ENCODE measurements at places on chromosomes 7 and 10.
A peak's percentile ranks its signal among the peaks of the same experiment; 100 is the strongest.

DNA sequence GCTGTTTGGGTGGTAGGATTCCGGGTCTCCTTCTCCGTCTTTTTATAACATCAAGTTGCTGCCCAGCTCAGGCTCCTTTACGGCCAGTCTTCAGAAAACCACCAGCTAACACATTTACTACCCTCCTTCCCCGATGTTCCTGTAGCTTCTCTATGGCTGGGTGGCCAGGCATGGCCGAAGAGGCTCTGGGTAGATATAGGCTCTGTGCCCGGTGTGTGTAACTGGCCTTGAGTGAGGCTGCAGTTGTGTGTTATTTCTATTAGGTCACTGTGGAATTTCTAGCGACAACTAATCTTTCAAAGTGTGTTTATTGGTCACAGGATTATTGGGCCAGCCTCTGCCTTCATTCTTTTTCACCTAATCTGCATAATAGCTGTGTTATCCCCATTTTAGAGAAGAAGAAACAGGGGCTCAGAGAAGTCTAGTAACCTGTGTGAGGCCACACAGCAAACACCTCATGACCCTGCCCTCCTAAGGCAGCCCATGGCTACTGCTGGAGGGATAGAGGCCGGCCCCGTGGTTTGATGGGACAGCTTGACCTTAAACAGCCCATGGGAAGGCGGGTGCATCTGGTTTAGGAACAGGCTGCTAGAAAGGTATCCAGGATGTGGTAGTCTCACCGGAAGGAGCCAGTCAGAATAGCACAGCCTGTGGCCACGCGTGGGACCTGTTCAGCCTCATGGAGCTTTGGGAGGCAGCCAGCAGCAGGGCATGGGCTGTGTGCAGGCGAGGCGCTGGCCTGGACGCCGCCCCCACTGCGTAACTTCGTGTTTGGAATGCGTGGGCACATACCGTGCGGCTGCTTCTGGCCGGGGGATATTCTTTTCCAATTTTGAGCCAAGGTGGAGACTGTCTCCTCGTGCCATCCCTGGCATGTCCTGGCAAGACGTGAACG lies 29.7 kb downstream of the HTRA1 start:
- peak; percentile 17 for DNase-seq

GRCh38 chr10:48623607-48624132 lies 18.8 kb upstream of the ARHGAP22 start:
- DNase-seq = no peak

DNA sequence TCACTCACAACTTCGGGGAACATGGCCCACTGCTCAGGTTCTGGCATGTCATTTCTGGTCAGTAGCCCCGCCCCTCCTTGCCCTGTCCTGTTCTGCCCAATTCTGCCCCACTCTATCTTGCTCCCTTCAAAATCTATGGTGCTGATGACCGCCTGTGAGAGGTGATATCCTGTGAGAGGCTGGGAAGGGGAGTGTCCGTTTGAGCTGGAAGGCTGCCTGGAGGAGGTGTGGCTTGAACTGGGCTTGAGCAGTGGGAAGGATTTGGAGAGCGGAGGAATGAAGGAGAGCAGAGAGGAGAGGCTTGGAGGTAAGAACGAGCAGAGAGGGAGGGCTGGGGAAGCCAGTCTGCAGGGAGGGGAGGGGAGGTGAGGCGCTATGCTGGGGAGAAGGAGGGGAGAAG lies 145.3 kb downstream of the RPS24 start:
- no peak for DNase-seq

DNA sequence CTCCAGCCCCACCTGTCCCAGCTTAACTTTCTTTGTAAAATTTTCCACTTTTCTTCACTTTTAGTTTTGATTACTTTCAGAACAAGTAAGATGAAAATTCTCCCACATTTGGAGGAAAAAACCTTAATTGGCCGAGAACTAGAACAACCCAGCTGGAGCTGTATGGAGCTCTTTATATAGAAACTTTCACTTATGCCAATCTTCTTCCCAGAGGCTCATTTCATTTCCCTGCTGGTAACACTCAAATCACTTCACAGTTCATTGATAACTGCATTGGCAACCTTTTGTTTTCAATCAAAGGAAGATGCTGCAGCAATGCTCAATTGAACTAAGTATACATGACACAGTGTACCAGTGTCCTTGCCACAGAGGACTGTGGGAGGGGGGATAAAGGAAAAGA lies 176.2 kb upstream of the NOBOX start:
- DNase-seq = no peak

DNA sequence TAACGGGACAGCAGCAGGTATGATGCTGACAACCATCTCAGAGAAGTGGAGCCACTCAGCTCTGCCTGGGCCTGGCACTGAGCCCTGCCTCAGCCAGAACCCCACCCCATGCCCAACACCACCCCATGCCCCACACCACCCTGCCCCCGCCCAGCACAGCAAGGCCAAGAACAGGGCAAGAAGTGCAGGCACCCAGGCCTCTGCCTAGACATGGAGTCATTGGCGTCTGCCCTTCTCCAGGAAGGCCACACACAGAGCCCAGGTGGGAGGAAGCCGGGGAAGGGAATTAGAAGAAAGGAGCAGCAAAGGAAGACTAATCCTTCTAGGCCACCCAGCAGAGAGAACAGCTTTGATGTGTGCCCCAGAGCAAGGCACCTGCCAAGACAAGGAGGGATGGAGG lies 18.9 kb downstream of the CAMK2G start:
- DNase-seq = no peak

GRCh38 chr10:122128357-122128756 lies 139.4 kb downstream of the TACC2 start:
- DNase-seq = no peak

DNA sequence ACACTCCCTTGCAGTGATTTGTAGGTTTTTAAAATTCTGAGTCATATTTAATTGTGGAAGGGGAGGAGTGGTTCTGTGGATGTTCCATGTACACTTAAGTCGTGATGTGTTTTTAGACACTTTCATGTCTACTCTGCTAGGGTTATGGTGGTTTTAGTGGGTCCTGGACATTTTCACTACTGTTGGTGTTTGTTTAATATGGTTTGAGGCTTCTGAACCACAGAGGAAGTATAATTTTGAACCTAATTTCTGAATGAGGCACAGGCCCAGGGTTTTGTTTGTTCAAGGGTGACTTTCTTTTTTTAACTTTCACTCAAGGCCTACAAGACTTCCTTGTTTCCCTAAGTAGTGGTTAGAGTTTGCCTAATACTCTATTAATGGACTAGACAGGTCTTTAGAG lies 13.3 kb downstream of the SLC26A5 start:
- no peak for DNase-seq

DNA sequence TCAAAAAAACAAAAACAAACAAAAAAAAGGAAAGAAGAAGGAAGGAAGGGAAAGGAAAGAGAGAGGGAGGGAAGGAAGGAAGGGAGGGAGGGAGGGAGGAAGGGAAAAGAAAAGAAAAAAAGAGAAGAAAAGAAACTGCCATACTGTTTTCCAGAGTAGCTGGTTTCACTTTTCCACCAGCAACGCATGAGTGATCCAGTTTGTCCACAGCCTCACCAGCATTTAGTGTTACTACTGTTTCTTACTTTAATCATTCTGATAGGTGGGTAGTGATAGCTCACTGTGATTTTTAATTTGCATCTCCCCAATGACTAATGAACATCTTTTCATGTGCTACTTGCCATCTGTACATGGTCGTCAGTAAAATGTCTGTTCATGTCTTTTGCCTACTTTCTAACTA lies 9.6 kb downstream of the GSTK1 start:
- DNase-seq = no peak

DNA sequence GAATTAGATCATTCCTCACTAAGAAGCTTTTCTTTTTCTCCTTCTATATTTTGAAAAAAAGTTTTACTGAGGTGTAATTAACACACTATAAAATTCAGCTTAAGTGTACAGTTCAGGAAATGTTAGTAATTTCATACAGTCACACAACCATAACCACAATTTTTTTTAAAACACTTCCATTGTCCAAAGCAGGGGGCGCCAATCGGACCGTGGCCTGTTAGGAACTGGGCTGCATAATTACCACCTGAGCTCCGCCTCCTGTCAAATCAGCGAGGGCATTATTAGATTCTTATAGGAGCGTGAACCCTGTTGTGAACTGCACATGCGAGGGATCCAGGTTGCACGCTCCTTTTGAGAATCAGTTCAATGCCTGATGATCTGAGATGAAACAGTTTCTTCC lies 427.1 kb downstream of the TFEC start:
- no peak for DNase-seq

DNA sequence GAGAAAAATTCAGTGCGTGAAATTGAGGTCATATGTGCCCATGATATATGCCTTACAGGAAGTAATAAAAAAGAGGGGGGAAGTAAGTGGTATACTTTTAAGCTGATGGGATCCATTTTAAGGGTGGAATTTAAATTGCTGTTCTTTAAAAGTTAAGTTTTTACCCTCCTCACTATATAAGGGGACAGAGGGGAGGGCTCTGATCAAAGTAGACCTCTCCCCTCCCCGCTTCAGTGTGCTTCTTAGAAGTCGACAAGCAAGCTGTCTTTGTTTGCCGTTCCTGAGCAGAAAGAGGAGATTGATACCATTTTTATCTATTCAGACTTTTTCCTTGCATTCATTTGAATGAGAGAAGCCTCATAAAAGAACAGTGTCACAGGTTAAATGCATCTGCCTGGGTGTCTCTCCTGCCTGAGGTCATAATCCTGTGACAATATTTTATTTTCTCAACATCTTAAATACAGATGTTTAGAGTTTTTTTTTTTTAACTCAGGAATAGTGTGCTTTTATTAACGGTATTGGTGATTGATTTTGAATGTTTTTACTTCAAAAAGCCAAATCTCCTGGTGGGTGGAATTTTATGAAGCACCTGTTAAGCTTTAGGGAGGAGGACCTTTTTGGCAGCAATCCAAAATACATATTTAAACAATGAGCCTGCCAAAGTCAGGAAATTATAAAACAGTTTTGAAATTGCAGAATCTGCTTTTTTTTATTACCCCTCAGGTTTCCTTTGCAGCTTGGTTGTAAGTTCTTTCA lies 141.7 kb downstream of the KAT6B start:
- no peak for DNase-seq

- no peak for DNase-seq
These were observed 93.0 kb downstream of the BRAF start for GRCh38 chr7:140831724-140832123.

DNA sequence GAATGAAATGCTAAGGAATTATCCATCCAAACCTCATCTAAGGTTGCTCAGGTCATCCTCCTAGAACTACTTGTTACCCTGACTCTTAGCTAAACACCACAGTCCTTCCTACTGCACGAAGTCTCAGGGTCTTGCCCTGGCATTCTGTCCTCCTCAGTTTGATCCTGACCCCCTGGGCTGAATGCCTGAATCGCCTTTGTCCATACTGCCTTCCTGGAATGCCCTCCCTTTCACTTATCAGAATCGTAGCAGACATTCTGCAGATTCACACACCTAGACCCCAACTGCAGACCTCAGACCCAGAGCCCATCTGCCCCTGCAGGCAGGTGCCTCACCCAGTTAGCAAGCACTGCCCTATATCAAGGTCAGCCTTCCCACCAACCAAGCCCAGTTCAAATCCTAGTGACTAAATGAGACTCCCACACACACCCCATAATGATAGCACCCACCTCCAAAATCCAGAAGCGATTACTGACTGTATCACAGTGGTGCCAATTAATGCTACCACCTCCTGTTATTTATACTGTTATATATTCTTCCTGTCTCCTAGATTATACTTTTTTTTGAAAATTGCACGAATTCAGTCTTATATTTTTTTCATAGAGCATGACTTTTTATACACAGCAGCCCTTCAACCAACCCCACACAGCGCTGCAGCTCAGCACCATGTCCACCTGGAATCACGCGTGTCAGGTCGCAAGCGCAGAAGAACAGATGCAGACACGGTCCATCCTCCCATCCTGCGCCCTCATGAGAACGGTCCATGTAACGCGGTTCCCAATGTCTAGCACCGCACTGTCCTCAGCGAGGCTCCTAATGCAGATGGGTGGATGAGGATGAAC lies 3.7 kb downstream of the PARD3 start:
- no peak for DNase-seq

- no peak for DNase-seq
These were observed 41.7 kb downstream of the DNAJC1 start for GRCh38 chr10:21961847-21962246.

DNA sequence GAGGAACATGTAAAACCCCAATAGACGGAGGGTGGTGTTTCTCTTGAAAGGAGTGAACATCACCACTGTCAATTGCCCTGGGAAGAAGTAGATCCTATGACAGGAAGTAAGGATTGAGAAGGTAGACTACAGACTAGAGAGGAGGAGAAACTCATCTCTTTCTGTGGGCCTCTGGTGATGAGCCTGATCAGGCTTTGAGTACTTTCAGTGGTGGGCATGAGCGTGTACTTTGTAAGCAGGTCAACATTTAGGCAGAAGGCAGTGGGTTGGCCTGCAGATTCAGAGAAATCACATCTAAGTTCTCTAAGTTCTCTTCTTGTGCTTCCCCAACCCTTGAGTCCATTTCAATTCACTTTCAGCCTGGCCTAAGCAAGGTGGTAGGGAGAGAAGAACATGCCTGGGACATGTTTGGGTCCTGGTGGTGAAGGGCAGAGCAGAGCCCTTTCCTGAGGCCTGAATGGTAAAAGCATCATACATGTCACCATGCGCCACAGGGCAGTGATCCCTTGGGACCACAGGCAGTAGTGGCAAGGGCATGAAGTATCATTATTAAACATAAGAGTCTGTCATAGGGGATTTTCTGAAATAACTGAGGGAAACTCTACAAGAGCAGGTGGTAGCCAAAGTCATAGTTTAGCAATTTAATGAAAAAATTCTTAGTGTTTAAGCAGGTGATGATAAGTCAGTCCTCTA lies 56.4 kb upstream of the ANKRD1 start:
- DNase-seq = no peak

GRCh38 chr7:73671857-73672445 lies 4.3 kb downstream of the VPS37D start:
- DNase-seq = no peak

GRCh38 chr10:34156781-34157425 lies 658.2 kb downstream of the PARD3 start:
- no peak for DNase-seq

DNA sequence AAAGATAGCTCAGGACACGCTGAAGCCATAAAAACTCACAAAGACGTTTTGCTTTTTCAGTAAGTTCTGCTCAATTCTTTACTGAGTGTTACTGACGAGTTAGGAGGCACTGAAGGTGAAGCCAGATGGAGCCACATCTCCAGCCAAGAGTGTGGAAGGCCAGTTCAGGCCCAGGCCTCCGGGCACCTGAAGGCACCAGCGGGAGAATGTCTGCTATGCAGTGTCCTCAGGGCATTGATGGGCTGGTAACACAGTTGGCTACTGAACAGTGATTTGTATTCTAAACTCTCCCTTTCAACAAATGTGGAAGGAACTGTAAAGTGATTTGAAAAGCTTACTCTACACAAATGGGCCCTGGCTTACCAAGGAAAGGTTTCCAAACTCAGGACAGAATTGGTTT lies 64.8 kb upstream of the SVIL start:
- no peak for DNase-seq

GRCh38 chr7:42883950-42884349 lies 27.9 kb downstream of the C7orf25 start:
- no peak for DNase-seq

GRCh38 chr10:45495438-45496152 lies 121.6 kb downstream of the ALOX5 start:
- DNase-seq = no peak

DNA sequence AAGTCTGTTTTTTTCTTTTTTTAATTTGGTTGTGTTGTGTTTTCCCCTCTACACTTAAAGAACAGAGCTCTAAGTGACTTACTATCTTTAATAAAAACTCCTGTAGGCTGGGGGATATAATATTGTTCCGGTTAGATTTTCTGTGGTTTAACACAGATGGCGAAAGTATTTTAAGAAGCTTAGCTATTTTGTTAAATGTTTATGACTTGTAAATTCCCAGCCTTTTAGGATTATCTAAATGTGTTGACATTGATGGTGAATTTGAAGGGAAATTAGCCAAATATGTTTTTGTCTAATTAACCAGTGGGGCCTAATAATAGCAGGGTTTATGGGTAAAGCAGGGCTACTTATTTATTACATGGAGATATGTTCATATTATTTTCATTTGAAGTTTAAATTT lies 538.5 kb downstream of the INHBA start:
- no peak for DNase-seq
